WTC11 (cell line): ENCODE measurements at places on chromosomes 7 and 10. TPM values are rescaled to one million over a fixed set of nuclear protein-coding genes. Genes with fewer than 3 reads are reported as not detected.

UTF1 gene
- 140 to 196 TPM (median 143 TPM) in 3 replicates for total RNA-seq

MYL10 gene
- total RNA-seq, result not detected in 3 replicates

SORCS1 gene
- total RNA-seq, result 3.3 to 3.8 TPM (median 3.5 TPM) in 3 replicates

DNAJC9 gene
- total RNA-seq, result 30.3 to 32.4 TPM (median 30.8 TPM) in 3 replicates
